Fibroblast of mammary gland (primary cell): ENCODE measurements at places on chromosomes 1 and 21.

DNA sequence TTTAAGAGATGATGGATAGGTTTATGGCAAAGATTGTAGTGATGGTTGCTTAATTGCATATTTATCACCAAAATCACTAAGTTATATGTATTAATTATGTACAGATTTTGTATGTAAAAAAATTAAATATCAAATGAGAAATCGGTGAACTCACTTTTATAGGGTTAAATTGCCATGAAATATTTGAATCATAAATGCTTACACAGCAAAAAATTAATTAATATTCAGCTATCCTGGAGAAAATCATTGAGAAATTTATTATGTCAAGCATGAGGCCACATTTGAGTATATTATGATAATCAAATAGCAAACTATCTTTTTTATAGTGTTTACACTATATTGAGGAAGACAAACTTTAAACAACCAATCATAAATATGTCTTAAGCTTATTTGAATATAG, 239.4 kb upstream of the BRINP3 start:
- DNase-seq, result no peak

GRCh38 chr1:150003801-150004200, 6.7 kb downstream of the OTUD7B start:
- no peak for DNase-seq

DNA sequence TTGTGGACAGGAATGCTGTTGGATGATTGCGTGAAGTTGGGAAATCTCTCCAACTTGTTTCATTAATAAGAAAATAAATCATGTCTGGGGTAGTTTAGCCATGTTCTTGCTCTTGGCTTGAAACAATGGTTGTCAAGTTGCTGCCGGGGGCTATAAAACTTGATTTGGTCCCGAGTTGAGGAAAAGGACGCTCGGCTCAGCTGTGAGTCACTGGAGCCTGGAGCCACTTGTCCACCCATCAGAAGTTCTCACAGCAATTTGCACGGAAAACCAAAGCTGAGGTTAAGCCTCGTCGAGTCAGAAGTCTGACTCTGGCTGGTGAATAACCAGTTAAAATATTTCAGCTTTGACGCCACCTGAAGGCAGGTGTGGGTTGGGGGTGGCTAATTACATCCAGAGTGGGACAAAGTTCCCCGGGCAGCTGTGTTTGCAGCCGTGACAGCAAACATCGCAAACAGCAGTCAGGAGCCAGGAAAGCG, 19.7 kb upstream of the RIPK4 start:
- DNase-seq, result no peak

DNA sequence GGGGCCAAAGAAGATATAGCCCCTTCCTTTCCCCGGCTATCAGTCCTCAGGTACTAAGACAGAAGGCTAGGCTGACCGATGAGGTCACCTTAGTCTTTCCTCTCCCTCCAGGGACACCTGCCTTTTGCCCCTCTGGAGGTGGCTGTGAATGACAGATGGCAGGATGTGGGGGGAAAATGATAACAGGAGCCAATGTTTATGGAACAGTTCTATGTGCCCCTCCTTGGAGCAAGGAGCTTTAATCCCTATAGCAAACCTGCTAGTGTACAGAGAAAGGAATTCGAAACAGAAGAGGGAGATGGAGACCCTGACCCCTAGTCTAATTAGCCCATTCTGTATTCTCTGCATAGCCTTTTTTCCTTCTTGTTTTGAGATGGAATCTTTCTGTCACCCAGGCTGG, 28.1 kb downstream of the SERINC2 start:
- no peak for DNase-seq

GRCh38 chr21:35764586-35764985, 295.7 kb downstream of the SETD4 start:
- DNase-seq, result no peak
